ENCODE measurements at places on chromosomes 1 and 21.

- DNase-seq: no peak
Observed at GRCh38 chr1:192081359-192081758, 76.9 kb upstream of the RGS18 start.

GRCh38 chr1:63638471-63638870 lies 45.3 kb downstream of the PGM1 start:
- DNase-seq: no peak

- no peak for DNase-seq
Observed at GRCh38 chr1:53320646-53321045, 7.2 kb downstream of the LRP8 start.

GRCh38 chr1:9544926-9545325 lies 5.7 kb downstream of the SLC25A33 start:
- no peak for DNase-seq

- DNase-seq: no peak
Observed at GRCh38 chr1:234551032-234551378, 59.0 kb downstream of the IRF2BP2 start.

GRCh38 chr21:14718951-14719350 lies 172.8 kb upstream of the SAMSN1 start:
- DNase-seq: no peak

- no peak for DNase-seq
Observed at GRCh38 chr1:59703918-59704378, 110.8 kb upstream of the HOOK1 start.

DNA sequence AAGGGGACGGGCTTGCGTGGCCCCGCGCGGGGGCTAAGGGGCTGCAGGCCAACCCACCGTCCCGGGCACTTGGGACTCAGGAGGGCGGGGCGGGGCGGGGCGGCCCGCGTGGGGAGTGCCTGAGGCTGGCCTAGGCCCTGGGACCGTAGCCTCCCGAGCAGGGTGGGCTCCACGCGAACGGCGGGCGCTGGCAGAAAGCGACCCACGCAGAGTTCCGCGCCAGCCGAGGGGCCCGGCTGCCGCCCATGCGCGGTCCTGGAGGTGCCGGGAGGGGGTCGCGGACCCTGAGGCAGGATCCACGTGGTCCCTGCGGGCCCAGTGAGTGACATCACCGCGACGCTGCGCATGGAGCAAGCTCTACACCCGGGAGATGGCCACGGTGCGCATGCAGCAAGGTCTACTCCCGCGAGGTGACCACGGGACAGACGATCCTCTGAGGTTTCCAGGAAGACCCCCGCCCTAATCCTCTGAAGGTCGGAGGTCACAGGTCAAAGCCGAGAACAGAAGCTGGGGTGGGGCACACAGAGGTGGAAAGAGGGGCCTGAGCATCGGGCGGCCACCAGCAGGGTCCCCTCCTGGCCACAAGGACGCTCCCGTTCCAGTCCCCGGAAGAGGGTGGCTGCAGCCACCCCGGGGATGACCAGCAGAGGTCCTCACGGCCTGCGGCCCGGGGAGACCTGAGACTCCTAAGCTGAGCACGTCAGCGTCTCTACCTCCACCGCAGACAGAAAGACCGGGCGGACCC lies 13.5 kb upstream of the SLC19A1 start:
- DNase-seq: peak; percentile 59

DNA sequence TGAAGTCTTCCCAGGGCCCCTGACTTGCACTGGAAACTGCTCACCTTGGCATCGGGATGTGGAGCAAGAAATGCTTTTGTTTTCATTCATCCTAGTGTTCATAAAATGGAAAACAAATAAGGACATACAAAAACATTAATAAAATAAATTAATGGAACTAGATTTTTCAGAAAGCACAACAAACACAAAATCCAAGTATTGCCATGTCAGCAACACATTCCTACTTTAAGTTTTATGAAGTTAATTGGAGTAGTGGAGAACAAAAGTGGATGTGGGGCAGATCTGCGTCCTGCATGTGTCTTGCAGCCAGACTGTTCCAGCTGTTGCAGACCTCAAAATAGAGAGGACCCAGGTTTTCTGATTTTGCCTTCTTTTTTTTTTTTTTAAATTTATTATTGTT lies 32.9 kb downstream of the PRMT2 start:
- no peak for DNase-seq

GRCh38 chr1:181354865-181355264 lies 128.5 kb upstream of the CACNA1E start:
- no peak for DNase-seq

DNA sequence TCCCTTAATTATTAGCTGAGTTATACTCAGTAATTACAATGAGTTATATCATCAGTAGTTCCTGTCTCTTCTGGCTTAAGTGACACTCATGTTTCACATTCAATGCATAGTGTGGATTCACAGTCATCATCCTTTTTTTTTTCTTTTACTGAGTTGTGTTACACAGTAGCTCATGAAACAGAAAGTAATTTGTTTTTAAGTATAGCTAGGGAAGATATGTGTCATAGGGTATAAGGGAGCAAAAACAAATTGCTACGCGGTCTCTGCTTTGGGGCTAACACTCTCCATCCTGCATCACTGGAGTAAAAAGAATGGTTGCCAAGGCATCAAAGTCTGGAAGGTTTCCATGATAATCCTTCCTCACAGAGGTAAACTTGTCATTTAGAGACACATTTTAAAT lies 971.7 kb upstream of the NCAM2 start:
- DNase-seq: no peak

GRCh38 chr1:115118611-115119010 lies 29.3 kb upstream of the TSPAN2 start:
- no peak for DNase-seq

- DNase-seq: no peak
Observed at GRCh38 chr1:93989601-93990000, 80.4 kb upstream of the GCLM start.

- DNase-seq: no peak
Observed at GRCh38 chr1:154764181-154764580, 105.9 kb downstream of the KCNN3 start.

DNA sequence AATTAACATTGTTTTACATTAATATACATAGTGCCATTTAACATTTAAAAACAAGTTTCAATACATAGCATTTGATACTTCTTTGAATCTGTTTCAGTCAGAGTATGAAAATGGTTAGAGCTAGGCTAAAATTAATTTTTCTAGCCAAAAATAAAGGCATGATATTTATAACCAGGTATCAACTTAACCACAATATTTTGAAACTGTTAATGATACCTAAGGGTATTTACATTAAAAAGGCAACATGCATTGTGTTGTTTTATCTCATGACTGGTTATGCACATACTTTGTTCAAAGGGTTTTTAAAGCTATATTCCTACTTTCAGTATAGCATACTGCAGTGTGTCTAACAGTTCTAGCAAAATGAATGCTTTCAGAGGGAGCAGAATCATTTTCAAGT lies 130.0 kb downstream of the HS2ST1 start:
- DNase-seq: no peak

GRCh38 chr21:44333509-44334328 lies 5.5 kb downstream of the CFAP410 start:
- DNase-seq: no peak

- DNase-seq: no peak
Observed at GRCh38 chr1:145877923-145878486, 7.7 kb downstream of the ANKRD35 start.

DNA sequence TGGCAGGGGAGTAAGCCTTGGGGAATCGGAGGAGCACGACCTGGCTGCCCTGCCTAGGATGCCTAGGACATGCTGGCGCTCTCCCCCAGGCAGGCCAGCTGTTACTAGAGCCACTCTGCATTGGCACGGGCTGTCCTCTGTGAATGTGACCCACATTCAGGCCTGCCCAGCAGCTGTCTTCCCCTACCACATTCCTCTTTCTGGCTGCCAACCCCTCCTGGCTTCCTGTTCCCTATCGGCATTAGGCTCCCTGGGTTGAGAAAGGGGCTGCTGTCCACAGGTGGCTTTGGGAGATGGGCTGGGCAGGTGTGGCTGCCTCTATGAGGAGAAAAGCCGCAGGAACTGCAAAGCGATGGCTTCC lies 2.3 kb upstream of the NFASC start:
- no peak for DNase-seq

DNA sequence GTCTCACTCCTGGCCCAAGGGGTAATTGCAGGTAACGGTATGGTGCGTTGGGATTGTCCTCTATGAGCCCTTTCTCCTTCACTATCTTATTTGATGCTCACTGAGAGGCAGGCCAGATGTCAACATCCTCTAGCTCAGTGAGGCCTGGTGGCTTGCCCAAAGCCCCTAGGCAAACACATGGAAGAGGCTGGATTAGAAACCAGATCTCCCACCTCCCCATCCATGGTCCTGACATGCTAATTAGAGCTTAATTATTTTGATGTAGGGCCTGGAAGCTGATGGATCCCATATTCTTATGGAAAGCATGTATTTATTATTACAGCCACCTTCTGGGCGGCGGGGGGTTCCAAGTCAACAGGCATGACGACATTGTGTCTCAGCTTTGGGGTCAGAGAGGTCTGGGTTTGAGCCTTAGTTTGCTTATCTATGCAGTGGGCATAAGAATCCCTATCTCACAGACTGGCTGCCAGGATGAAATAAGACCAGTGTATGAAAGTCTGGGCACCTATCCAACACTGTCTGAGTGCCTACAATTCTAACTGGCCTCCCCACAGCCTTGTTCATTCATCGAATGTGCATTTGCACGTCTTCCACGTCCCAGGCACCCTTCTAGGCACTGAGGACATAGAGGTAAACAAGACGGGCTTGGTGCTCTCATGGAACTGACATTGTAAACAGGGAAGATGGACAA lies 6.2 kb downstream of the SMPDL3B start:
- DNase-seq: no peak

- DNase-seq: no peak
Observed at GRCh38 chr1:244076740-244077139, 25.7 kb downstream of the ZBTB18 start.

DNA sequence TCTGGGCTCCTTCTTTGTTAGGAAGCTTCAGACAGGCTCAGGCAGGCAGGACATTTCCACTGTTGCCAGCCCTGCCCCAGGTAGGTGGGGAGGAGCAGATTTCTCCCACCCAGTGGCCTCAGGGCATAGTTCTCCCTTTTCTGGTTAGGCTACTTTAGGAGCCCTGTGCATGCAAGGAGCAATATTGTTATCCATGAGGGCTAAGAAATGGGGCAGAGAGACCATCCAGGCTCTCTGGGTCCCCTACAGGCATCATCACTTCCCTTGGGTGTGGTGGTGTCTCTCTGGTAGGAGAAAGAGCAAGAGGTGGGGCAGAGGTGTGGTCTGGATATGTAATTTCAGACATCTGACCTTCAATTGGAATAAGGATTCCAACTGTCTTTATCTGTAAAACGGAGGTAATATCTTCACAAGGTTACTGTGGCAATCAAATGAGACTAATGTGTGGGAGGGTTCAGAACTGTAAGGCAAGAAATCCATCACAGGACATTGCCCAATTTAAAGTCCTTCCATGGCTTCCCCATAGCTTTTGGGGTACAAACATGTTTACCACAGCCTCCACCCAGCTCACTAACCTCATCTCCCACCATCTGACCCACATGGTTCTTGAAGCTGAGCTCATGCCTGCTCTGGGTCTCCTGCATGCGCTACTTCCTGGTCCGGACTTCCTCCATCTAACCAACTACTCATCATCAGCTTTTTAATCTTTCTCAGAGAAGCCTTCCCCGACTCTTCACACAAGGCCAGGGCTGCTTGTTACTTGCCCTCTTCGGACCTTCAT lies 26.1 kb downstream of the PCAT6 start:
- no peak for DNase-seq

DNA sequence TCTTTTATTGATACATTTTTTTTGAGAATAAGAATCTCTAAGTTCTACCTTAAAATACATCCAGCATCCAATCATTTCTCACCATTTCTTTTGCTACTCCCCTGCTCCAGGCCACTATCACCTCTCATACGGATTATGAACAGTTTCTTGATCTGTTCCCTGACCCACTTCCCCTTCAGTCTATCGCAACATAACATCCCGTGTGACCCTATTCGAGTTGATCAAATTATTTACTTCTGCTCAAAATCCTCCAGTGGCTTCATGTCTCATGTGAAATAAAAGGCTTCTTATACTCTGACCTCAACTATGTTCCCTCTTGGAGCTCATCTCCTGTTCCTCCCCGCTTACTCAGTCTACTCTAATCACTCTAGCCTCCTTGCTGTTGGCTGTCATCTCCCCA lies 5.2 kb downstream of the ALG14 start:
- no peak for DNase-seq

- DNase-seq: no peak
Observed at GRCh38 chr1:197464044-197464443, 196.0 kb downstream of the CRB1 start.

DNA sequence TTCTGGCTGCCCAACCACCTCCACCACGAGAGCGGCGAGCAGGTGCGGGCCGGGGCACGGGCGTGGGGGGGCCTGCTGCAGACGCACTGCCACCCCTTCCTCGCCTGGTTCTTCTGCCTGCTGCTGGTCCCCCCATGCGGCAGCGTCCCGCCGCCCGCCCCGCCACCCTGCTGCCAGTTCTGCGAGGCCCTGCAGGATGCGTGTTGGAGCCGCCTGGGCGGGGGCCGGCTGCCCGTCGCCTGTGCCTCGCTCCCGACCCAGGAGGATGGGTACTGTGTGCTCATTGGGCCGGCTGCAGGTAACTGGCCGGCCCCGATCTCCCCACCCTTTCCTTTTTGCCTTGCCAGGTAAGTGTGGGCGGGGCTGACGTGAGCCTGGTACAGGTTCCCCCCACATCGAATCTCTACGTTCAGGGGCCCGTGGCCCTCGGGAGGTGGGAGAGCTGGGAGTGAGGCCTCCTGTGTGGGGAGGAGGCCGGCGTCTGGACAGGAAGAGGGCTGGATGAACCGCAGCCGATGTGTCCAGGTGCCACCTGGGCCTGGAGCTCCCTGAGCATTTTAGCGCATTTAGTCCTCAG lies 51.7 kb downstream of the COL18A1 start:
- no peak for DNase-seq

GRCh38 chr1:110348771-110349170 lies 9.6 kb downstream of the RBM15 start:
- DNase-seq: no peak

Data from activated CD8-positive, alpha-beta memory T cell treated with anti-CD3 and anti-CD28 coated beads, Interleukin-2, amount 50 U/mL, for 4 hours (primary cell).